HCT116 (cell line): ENCODE measurements at places on chromosomes 2 and 18. TPM values are rescaled to one million over a fixed set of nuclear protein-coding genes. Genes with fewer than 3 reads are reported as not detected.

ANKRD29 gene
- total RNA-seq = 8.8 TPM

RAB6C gene
- total RNA-seq = not detected

GATA6 gene
- total RNA-seq = 3.3 TPM

ERBB4 gene
- 0.10 TPM for total RNA-seq

CDH20 gene
- not detected for total RNA-seq

FOXD4L1 gene
- 0.64 TPM for total RNA-seq

HRH4 gene
- total RNA-seq = not detected

EIPR1 gene
- total RNA-seq = 36.9 TPM

CNDP1 gene
- total RNA-seq = not detected

CDCA7 gene
- 57.9 TPM for total RNA-seq

MYO7B gene
- total RNA-seq = 0.07 TPM

DTNA gene
- total RNA-seq = 9.6 TPM

CRYGD gene
- not detected for total RNA-seq

CXCR4 gene
- 1.3 TPM for total RNA-seq

REG3A gene
- total RNA-seq = not detected

SH3RF3 gene
- total RNA-seq = not detected

C2orf72 gene
- total RNA-seq = 3.7 TPM

NEUROD1 gene
- total RNA-seq = not detected

RAPGEF4 gene
- 0.59 TPM for total RNA-seq

CDH2 gene
- total RNA-seq = 0.15 TPM

ADGRF3 gene
- not detected for total RNA-seq

STON1 gene
- 1.4 TPM for total RNA-seq

CROCC2 gene
- total RNA-seq = not detected

ACOXL gene
- total RNA-seq = 5.5 TPM

MROH2A gene
- total RNA-seq = not detected

SERPINB2 gene
- total RNA-seq = not detected

ZNF804A gene
- total RNA-seq = 0.61 TPM

GPR45 gene
- 0.30 TPM for total RNA-seq

SLC19A3 gene
- not detected for total RNA-seq
